ENCODE measurements at places on chromosomes 2 and 18.

GRCh38 chr2:156505696-156506095 is 69.5 kb downstream of the GPD2 start:
- DNase-seq = no peak

- DNase-seq = no peak
These were observed 1386.2 kb upstream of the ACVR2A start for GRCh38 chr2:146458585-146458984.

GRCh38 chr18:58168221-58168620 is 124.2 kb downstream of the NEDD4L start:
- no peak for DNase-seq

DNA sequence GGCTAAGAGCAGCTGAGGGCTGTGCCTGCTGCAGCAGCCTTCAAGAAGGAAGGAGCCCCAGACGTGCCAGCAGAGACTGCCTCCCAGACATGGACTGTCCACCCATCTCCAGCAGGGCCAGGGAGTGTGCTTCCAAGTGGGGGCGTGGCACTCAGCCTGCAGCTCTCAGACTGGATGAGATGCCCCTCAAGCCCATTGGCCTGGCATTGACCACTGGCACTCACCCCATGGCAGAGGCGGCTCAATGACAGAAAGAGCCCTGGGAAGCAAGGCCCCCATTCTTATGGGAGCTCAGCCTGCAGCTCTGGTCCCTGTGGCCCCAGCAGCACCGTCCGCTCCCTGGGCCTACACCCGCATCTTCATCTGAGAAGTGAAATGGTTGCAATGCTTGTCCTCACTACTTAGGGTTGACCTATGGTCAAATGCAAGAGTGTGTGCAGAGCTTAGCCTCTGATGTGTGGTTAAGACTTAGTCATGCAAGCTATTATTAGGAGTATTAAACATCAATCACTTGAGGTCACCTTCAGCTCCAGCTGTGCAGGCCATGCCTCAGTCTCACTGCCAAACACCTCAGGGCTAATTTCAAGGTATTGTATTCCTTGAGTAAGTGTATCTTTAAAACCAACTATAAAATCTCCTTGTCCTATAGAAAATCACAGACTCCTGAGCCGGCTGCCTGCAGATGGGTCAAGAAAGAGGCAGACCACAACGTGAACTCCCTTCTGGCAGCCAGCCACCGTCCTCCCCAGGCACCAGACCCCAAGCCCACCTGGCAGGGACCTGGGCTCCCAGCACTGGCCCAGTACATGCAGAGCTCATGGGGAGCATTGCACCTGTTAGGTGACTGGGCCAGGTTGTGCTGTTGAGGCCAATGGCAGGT is 194.8 kb downstream of the NDUFA10 start:
- peak; percentile 48 for DNase-seq

GRCh38 chr2:85854166-85854509 is 34.7 kb downstream of the ST3GAL5 start:
- DNase-seq = no peak

- no peak for DNase-seq
These were observed 227.6 kb downstream of the SUCLG1 start for GRCh38 chr2:84231478-84231877.

GRCh38 chr2:15841776-15842560 is 98.4 kb upstream of the MYCN start:
- no peak for DNase-seq

DNA sequence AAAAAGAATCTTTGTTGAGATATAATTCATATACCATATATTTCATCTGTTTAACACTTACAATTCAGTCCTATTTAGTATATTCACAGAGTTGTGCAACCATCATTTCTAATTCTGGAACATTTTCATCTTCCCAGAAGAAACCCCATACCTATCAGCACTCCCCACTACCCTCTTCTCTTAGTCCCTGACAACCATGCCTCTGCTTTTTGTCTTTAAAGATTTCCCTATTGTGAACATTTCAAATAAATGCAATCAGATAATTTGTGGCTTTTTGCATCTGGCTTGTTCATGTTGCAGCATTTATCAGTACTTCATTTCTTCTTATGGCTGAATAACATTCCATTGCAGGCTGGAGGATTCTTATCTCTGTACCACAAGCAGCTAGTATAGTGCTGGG is 305.9 kb upstream of the MEX3C start:
- DNase-seq = no peak

DNA sequence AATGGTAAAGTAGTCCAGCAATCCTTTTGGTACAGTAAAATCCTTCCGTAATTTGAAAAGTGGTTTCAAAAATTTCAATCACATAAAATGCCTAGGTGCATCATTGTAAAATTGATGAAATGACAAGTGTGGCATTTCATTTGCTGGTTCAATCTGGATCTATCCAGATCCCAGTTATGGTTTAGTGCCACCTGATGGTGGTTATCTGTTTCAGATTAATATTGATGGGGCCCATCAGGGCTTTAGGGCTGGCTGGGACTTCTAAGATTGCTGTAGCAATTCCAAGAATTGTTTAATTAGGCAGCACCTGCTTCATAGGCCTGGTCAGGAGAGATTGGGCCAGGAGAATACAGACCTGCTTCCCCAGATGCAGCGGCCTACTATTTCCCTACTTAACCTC is 55.5 kb upstream of the PIK3C3 start:
- DNase-seq = no peak

- no peak for DNase-seq
These were observed 27.0 kb downstream of the SKA1 start for GRCh38 chr18:50401888-50402287.

- DNase-seq = no peak
These were observed 38.5 kb upstream of the GPR17 start for GRCh38 chr2:127607399-127607908.

DNA sequence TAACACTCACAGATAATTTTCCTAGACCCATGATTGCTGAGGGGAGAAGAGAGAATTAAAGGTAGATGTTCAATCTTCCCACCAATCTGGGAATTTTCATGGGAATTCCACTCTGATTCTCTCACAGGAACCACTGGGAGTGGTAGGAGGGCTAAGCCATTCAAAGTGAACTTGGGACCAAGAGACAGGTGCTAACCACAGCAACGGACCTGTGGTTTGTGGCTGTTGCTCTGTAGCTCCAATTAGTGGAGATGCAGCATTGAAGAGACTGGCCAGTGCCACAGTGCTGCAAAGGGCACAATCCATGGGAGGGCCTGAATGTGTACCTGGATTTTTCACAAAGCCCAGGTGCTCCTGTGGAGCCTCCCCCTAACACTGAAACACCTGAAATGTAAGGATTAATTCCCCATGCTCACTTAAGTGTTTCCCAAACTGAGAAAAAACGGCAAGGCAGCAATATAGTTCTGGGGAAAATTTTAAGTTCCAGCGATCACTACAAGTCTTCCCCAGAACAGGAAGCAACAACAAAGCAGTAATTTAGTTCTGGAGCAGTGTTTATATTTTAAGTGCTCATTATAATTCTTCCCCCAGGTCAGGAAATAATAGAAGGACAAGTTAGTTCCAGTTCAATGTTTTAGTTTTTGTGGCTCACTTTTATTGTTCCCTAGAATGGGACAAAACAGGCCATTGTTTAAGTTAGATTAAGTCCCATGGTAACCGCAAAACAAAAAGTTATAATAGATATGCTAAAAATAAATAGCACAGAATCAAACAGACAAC is 1045.8 kb downstream of the CNTNAP5 start:
- no peak for DNase-seq

GRCh38 chr2:27025861-27026851 is 6.6 kb upstream of the TMEM214 start:
- no peak for DNase-seq

- peak; percentile 37 for DNase-seq
These were observed 74.5 kb downstream of the MDH1 start for GRCh38 chr2:63663013-63663864.

- no peak for DNase-seq
These were observed 128.7 kb downstream of the CAPN13 start for GRCh38 chr2:30678410-30679137.

DNA sequence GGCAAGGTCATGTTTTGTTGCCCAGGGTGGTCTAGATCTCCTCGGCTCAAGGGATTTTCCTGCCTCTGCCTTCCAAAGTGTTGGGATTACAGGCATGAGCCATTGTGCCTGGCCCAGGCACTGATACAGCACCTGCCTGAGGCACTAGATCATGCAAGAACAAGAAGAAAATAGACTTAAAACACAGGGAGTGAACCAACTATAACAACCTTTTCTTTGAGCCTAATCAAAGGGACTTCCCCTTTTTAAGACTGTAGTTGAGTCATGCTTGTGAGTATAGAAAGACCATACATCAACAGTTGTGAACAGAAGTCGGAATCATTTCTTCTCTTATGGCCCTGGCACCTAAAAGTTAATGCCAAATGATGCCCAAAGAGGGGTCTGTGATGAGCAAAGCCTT is 47.9 kb upstream of the MAPRE2 start:
- peak; percentile 15 for DNase-seq

All from inflammatory macrophage (primary cell).